ENCODE measurements at places on chromosomes 6 and 20.

DNA sequence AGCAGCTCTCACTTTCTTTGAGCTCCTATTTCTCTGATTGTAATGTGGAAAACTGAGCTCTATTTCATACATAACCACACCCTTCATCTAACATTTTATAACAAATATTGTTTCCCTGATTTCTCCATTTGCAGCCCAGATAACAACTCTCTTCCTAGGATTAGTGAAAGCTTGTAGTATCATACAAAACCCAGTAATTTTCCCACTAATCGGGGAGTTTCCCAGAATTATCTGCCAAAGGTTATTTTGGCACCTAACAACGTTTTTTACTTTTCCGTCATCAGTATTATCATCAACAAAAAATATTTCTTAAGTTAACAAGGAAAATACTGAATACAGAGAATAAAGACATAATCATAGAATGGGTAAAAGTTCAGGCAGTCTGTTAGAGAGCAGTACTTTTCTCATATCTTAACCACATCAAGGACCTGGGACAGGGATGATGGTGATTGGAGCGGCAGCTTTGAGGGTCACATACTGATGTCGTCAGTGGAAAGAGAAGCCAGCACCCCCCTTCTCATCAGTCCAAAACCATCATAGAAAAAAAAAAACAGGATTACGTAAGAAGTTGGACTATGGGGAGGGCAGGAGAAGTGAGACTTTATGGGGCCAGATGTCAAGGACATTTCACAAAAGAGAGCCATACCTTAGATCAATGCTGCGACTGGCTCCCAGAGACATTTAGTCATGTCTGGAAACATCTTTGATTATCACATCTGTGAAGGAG lies 166.1 kb upstream of the TNFAIP3 start:
- no peak for DNase-seq

GRCh38 chr6:75421316-75422023 lies 72.1 kb downstream of the FILIP1 start:
- DNase-seq, result no peak

DNA sequence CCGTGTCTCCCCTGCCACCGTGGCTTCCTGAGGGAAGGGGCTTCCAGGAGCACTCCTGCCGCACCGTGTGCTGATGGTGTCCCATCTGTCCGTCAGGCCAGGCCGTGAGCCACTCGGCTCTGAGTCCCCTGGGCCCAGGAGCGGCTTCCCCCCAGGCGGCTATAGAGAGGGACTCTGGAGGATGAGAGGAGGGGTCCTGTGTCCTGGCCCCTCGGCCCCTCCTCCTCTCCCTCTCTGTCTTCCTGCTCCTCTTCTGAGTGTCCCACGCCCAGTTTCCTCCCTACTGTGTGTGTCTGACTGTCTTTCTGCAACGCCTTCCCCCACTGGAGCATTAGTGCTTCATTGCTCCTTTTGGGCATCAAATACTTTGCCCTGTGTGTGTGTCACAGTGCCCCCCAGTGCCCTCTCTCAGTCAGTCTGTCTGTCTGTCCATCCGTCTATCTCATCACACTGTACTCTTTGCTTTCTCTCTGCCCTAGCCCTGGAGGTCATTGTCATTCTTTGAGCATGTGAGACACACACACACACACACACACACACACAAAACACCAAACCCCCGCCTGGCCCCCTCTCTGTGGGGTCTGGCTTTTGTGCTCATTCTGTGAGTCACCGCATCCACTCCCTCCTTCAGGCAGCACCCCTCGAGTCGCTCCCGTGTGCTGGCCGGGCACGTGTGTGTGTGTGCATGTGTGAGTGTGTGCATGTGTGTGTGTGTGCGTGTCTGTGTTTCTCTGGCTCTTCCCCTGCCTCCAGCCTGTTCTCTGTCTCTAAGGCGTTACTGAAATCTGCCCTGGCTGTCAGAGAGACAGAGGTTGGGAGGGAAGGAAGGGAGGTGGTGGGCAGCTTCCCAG lies 71.9 kb downstream of the SRC start:
- DNase-seq, result no peak

DNA sequence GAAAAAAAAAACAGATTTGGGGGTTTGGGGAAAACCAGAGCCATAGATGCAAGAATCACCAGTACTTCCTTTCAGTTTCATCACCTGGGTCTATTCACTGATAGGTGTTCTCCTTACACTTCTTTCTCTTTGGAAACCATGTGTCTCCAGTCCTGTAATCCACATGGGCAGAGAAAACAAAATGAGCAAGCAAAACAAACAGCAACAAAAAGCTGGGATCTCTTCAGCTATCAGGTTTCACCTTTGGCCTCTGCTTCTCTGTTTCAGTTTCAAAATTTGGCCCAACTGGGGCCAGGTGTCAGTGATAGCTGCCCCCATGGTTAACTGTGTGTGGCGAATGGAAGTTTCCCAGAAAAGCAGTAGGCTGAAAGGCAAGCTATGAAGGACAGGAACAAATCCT lies 220.0 kb upstream of the THBS2 start:
- no peak for DNase-seq

GRCh38 chr20:50332491-50332980 lies 141.9 kb downstream of the CEBPB start:
- no peak for DNase-seq

GRCh38 chr6:108078191-108078590 lies 3.6 kb upstream of the OSTM1 start:
- no peak for DNase-seq

- no peak for DNase-seq
Observed at GRCh38 chr6:79372757-79373156, 138.3 kb upstream of the HMGN3 start.

GRCh38 chr20:32957459-32957858 lies 46.8 kb downstream of the SUN5 start:
- DNase-seq, result no peak

- no peak for DNase-seq
Observed at GRCh38 chr6:30111266-30111856, 1.5 kb downstream of the TRIM31 start.

DNA sequence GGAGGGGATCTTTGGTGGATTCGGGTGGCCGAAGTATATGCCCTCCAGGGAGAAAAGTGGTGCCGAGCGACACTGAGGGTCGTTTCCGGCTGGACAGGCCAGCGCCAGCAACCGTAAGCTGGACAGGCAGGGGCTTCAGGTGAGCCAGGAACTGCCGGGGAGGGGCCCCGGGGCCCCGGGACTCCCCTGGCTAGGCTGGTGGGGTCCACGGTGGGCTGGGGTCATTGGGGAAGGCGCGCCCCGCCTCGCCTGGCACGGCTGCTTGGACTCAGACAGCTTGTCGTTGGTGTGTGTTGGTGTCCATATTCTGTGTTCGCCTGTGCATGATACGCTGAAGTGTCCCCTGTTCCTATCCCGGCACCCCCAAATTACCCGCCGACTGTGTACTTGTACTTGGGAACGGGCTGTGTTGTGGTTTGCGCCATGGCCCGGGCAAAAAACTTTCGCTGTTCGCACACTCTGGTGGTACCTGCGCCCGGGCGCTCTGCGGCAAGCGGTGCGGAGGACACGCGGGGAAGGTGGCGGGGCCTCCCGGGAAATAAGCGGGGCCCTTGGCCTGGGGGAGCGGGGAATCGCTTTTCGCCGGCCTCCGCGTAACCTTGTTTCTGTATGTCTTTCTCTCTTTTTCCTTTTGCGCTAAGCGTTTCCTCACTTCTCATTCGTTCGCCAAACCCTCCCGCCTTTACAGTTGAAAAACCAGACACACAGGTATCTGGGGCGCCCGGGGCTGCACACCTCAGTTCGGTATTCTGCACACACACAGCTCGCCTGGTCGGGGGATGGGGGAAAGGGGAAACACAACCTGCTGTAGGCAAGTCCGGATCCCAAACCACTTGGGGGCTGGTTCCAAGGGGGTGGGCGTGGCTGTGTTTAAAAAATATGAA lies 3.2 kb downstream of the GNAS start:
- DNase-seq, result no peak

- no peak for DNase-seq
Observed at GRCh38 chr6:144307880-144308279, 22.7 kb downstream of the UTRN start.

DNA sequence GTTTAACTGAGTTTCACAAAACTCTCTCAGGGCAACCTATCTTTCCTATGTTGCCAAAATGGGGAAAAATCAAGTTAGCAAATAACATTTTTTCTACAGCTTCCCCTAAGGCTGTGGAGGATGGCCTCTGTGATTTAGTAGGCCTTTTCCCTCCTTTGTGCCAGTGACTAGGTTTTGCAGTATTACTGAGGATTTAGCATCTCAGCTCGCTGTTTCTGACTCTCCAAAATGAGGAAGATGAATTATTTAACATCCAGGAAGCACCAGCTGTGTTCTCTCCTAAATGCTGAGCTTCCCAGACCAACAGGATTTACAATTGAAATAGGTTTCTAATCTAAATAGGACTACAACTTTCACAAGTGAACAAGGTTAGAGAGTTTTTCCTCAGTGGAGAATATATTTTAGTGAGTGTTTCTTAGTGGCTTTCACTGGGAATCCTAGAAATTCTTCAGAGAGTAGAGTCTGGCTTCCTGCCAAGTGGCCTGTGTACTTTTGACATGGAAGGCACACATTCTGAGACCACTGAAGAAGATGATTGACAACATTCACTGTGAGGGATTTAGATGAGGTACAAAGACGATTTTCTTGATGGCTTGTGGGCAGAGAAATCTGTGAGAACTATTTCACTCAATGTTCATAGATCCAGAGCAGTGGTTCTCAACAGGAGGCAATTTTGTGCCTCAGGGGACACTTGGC lies 62.4 kb downstream of the PTCHD4 start:
- DNase-seq, result no peak

DNA sequence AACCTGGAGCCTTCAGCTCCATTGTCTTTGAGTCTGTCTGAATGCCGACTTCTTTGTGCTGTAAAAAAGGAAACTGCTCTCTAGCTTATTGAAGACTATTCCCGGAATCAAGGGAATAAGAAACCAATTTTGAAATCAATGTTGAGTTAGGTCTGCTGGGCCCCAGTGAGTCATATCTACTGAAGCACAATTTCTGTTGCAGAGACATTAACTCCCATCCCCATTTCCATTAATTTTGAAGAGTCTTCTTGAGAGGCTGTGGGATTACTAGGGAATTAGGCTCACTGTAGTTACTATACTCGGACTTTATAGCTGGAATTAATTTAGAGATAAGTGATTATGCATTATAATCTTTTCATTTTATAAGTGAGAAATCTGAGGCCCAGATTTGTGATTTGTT lies 116.7 kb downstream of the SLC35F1 start:
- DNase-seq, result no peak

GRCh38 chr20:20915844-20916243 lies 190.3 kb downstream of the LINC00237 start:
- DNase-seq, result no peak

DNA sequence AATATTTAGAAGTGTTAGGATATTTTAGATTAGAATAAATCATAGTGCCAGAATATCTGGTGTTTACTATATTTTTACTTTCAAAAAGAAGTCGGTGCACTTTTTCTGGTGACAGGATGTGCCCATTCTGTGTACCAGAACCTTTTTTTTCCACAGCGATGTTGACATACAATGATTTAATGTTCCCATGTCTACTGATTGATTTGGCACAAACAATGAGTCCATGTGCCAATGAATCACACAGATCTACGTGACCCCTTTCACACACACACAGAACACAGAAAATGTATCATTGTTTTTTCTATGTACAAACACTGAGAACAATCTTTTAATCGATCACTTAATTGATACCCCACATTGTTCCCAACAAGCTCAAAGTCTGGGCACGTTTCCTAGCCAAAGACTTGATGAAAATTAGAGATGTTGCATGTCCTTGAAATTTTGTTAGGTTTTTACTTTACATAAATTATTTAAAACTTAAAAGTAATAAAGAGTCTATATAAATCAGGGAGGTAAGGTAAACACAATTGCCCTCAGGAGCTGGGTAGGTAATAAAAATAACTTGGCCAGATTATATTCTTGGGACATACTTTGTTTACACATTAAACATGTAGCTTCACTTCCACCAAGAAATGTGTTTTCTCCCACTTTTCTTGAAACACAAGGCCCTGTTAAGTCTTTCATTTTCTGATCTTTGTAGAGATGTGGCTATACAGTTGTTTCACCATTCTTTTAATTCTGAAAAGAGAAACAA lies 36.4 kb upstream of the SOX4 start:
- no peak for DNase-seq

GRCh38 chr6:72083976-72084375 lies 197.6 kb downstream of the RIMS1 start:
- no peak for DNase-seq

GRCh38 chr6:1336246-1336843 lies 24.4 kb downstream of the FOXQ1 start:
- DNase-seq, result no peak

- DNase-seq, result no peak
Observed at GRCh38 chr6:38450717-38451116, 189.0 kb downstream of the BTBD9 start.

- no peak for DNase-seq
Observed at GRCh38 chr6:84514089-84514971, 250.1 kb downstream of the TBX18 start.

DNA sequence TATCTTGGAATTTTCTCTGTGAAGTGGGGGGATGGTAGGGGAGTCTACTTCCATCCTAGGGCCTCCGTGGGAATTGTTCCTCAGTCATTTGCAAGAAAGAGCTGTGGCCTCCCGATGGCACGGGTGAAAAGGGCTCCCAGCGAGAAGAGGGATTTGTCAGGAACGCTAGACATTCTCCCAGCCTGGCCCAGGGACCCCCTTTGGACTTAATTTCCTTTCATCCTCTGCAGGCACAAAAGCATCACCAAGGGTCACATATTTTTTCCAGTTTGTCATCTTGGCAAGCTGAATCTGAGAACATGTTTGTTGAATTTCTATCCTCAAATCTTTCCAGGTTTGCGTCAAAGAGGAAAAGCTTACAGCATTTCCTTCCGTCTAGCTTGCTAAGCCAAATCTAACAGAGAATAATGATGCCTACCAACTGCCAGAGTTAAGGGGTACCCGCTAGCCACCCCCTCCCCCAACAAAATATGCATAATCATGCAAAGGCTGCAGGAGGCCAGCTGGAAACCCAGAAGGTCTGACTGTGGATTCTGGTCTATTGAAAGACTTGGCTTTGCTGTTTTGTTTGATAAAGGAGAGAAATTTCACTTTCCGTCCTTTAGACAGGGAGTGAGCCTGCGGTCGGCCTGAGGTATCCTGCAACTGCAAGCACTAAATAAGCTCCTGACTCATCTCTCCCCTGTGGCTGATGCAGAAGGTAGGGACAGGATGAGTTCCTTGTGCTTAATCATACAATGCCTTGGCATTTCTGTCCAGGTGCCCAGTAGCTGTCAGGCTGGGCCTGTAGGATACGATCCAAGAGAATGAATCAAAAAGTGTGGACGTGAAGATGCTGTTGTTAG lies 23.1 kb downstream of the PSMG4 start:
- DNase-seq, result no peak

- no peak for DNase-seq
Observed at GRCh38 chr6:3949521-3949920, 100.3 kb downstream of the FAM50B start.

DNA sequence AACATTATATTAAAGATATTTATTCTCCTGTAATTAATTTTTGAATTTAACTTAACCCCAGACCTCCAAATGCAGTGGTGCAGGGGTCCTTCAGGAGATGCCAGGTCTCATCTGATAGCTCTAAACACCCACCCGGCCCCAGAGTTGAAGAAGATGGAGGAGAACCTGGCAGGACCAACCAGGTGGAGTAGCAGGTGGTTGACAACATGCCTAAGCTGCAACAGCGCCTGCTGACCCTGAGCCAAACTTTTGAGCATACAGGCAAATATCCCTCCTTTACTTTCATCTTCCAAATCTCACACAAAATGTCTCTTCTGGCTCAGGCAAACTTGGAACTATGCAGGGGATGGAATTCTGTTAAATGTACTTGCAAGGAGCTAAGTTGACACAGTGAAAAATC lies 145.3 kb upstream of the TCF21 start:
- DNase-seq, result no peak
